LHCN-M2 (cell line): ENCODE measurements at places on chromosomes 2 and 18. TPM values are rescaled to one million over a fixed set of nuclear protein-coding genes. Genes with fewer than 3 reads are reported as not detected.

The MPP4 gene
- total RNA-seq: 111 and 140 TPM in 2 replicates

DNA sequence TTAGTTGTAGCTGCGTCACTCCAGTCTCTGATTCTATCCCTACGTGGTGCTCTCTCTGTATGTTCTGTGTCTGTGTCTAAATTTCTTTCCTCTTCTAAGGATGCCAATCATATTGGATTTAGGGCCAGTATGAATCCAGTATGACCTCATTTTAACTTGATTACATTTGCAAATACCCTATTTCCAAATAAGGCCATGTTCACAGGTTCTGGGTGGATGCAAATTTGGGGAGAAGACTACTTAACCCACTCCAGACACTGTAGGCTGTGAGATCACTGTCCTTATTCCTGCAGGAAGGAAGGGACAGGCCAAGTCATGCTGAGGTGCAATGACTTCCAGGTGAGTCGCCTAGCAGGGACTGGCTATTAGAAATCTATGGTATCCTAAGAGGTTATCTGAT lies 272.2 kb downstream of the CELF4 start:
- no peak for DNase-seq

The TUBA3E gene
- 0.29 TPM in 1 of 2 replicates, not detected in the other for total RNA-seq

GRCh38 chr2:102111823-102112222 lies 30.7 kb upstream of the IL1R1 start:
- no peak for DNase-seq

DNA sequence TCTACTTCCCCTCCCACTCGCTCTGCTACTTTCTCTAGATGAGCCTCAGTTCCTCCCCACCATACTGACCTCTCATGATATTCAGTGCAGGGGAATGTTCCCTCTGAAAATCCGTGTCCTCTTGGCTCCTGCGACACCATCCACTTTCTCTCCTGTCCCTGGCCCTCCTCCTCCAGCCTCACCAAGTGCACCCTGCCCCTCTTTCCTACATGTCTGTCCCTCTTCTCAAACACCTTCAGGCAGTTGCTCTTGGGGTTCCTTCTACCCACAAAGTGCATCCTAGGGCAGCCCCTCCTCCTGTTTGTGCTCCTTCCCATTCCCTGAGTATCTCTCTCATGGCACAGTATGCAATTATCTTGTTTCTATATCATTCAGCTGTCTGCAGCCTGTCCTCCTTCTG lies 246.4 kb upstream of the RAB6C start:
- no peak for DNase-seq

- DNase-seq: no peak
Observed at GRCh38 chr2:240589850-240590525, 3.5 kb downstream of the CAPN10 start.

The OR6B2 gene
- not detected in 2 replicates for total RNA-seq

DNA sequence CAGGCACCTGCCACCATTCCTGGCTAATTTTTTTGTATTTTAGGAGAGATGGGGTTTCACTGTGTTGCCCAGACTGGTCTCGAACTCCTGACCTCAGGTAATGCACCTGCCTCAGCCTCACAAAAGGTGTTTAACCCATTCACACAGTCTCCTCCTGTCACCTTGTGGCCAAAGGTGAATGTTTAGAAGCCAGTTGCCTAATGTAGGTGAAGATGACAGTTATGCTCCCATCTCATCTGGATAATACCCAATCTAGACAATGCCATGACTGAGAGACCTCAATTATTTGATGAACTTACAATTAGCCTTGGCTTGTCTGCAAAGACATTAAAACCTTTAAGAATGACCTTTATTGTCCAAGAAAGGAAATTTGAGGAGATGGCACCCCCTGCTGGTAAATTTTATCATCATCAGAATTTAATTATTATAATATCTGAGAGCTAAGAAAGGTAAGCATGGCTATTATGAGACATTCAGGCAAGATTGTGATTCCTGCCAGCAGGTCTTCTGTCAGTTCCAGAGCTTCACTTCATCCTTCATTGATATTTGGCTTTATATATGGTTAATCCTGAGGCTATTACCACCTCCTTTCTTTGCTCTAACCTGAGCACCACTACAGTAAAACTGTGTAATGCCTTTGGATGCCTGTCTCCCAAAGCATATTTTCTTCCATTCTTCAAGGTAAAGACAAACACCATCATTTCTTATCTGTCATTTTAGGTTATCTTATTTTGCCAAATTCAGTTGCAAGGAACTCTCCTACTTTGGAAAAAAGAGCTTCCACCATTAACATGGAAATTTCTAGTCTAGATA lies 117.6 kb downstream of the FAM124B start:
- DNase-seq: peak; percentile 36

DNA sequence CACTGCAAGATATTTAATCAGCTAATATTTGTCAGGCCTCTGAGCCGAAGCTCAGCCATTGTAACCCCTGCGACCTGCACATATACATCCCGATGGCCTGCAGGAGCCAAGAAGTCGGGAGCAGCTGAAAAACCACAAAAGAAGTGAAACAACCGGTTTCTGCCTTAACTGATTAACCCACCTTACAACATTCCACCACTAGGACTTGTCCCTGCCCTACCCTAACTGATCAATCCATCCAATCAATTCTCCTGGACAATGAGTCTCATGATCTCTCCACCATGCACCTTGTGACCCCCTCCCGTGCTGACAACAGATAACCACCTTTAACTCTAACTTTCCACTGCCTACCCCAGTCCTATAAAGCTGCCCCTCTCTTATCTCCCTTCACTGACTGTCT lies 945.4 kb upstream of the GYPC start:
- no peak for DNase-seq

The POLR1B gene
- 14.6 and 14.8 TPM in 2 replicates for total RNA-seq

- peak; percentile 58 for DNase-seq
Observed at GRCh38 chr2:105344704-105345345, 7.5 kb downstream of the C2orf49 start.

- DNase-seq: no peak
Observed at GRCh38 chr2:52193804-52194203, 1161.9 kb upstream of the NRXN1 start.

The CDH20 gene
- total RNA-seq: not detected in 2 replicates

The IL36G gene
- not detected in 2 replicates for total RNA-seq

DNA sequence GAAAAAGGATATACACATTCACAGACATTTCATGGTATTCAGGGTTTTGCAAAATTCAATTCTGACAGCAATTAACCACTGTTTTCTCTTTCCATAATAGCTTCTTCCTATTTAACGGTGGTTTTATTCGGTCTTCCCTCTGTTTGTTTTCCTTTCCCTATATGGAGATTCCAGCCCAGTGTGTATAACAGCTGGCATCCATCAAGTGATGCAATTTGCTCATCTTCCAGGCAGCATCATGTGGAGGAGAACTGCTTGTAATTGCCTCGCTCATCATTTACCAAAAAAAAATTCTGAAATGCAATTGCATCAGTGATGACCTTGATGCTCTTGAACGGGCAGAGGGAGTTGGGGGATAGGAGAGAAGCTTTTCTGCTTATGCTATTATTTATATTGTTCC lies 165.9 kb upstream of the PGAP1 start:
- DNase-seq: peak; percentile 68

DNA sequence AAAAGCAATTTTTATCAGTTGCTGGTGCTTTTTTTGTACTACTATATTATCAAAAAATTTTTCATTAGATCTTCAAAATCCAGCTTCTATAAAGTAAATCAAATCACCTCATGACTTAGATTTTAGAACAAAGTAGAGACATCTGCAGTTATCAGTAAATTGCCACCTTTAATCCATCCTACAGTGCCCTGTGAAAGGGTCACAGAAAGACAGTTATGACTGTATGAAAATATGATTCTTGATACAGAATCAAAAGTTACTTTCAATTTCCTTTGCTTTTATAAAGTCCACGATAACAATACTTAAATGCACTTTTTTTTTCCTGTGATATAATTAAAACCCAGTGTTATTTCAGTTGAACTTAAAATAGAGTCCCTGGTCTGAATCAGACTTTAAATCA lies 61.4 kb downstream of the PRPF40A start:
- DNase-seq: no peak

The TCF23 gene
- total RNA-seq: not detected in 2 replicates

DNA sequence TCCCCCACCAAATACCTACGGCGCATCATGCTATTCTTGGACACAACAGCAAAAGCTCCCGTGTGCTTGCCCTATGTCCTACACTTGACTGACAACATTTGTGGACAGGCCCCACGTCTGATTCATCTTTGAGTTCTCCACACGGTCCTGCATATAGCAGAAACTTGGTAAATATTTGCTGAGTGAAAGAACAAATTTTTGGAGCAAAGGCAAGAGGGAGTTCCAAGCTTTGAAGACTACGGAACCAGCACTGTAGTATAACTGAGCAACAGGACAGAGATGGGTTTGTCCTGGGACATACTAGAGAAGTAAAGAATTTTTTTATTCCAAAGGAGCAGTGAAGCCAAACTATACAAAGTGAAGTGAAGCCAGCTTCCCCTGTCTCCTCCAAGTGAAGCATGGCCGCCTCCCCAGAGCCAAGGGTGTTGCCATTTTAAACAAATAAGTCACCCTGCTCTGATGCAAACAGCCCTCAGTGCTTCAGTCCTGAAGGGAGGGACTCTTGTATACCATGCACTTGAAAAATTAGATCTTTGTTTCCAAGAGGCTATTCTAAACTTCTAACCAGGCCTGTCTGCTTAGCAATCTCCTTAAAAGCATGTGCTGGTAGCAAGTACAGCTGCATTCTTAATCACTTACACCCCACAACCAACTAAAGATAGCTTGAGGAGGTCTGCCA lies 35.9 kb downstream of the SPRED2 start:
- peak; percentile 19 for DNase-seq
